Aorta (tissue), 5 donors: ENCODE measurements at places on chromosomes 3 and 15. TPM values are rescaled to one million over a fixed set of nuclear protein-coding genes. Genes with fewer than 3 reads are reported as not detected.

HHLA2 gene
- not detected for total RNA-seq

RAD51 gene
- total RNA-seq, result 0.87 TPM

BUB1B gene
- 5.0 TPM for total RNA-seq

ATP10A gene
- total RNA-seq, result 19.9 TPM

DNA sequence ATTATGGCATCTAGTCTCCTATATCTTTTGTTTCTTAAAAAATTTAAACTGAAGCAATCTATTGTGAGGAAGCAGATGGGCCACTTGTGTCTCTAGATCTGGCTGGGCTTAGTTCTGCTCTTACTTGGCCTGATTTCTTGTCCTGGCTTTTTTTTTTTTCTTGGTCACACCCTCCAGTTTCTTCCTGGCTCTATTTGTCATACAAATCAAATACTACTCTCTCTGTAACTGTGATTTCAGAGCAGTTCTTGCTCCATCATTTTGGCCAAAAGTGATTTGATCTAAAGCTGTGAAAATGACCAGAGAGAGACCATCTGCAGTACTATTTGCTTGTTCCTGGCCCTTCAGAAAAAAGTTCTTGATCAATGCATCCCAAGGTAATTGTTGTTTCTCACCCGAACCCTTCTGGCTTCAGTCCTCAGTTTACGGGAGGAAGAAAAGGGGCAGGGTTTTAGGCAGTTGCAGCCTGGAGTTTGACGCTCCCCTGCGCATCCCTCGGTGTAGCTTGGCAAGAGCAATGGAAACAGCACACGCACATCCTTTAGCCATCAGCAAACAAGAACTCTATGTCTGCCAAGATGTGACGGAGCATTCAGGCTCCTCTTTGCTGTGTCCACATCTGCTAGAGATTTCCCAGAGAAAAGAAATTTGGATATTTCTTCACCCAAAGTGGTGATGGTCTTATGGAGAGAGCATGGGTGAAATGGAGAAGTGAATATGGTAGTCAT, 31.6 kb downstream of the CHST2 start:
- DNase-seq, result no peak

GRCh38 chr15:88907111-88907510, 6.1 kb downstream of the MFGE8 start:
- no peak for DNase-seq

GRCh38 chr3:135454890-135455289, 510.6 kb upstream of the PPP2R3A start:
- DNase-seq, result no peak

DNAH1 gene
- 24.1 TPM for total RNA-seq

GRCh38 chr3:188605231-188605630, 451.3 kb downstream of the LPP start:
- DNase-seq, result no peak

DNA sequence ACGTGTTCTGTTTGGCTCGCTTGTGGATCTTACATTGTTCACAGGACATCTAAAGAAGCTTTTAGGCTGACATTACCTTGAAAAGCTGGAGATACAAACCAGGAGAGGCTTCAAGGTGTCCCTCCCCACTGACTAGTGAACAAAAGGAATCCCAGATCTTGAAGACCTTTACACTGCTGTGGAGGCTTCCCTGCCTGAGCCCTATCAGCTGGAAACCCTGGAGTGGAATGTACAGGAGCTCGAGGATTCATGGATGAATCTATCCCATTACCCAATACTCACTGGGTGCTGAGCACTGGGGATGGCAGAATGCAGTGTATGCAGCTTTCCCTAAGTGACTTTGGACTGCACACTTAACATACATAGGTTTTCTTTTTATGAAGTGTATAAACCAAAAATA, 82.3 kb upstream of the MFGE8 start:
- no peak for DNase-seq

DNA sequence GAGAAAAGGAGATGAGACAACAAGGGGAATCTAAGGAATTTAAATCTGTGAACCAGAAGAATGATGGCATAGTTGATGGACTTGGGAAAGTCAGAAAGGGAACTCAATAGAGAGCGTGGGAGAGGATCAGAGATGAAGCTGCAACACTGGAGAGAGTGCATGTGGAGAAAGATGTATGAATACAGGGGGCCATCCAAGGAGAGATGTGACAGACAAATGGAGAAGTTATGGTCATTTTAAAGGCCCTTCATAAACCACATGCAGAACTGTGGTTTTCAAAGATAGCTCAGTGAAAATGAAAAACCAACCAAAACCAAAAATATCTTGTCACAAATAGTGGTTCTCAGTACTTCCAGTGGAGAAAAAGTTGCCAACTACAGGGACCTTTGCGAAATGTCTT, 265.2 kb downstream of the SUCLG2 start:
- DNase-seq, result no peak

GRCh38 chr3:42663581-42664437, 10.3 kb downstream of the ZBTB47 start:
- peak; percentile 48 for DNase-seq

DNA sequence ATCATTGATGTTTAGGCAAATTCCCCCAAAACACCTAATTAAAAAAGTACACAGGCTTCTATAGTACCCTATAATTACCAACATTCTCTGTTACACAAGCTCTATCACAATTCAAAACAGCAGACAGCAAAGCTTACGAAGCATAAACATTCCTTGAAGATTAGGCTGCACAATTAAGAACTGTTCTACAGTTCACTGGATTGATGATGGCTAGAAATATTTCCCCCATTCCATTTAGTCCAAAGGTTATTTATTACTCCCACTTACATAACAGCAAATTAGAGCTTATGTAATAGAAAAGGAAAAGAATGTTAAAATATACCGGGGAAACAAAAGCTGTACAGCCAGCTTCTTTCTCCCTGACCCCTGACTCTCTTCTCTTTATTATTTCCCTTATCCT, 49.3 kb downstream of the UACA start:
- DNase-seq, result no peak

- DNase-seq, result no peak
Observed at GRCh38 chr3:136728918-136729317, 23.3 kb downstream of the STAG1 start.

GRCh38 chr3:139439278-139439677, 37.0 kb downstream of the RBP2 start:
- DNase-seq, result no peak

TBC1D21 gene
- total RNA-seq, result not detected

DNA sequence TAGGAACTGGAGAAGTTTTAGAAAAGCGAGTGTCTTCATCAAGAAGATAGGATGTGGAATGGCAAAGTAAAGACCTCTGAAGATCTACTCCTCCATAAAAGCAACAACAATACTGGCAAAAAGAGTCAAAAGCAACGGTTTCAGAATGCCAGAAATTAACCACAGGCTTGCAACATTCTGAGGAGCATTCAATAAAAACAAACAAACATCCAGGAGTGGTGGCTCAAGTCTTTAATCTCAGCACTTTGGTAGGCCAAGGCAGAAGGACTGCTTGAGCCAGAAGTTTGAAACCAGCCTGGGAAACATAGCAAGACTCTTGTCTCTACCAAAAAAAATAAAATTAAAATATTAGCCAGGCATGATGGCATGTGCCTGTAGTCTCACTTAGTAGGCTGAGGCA, 143.2 kb upstream of the HACD2 start:
- no peak for DNase-seq

DNA sequence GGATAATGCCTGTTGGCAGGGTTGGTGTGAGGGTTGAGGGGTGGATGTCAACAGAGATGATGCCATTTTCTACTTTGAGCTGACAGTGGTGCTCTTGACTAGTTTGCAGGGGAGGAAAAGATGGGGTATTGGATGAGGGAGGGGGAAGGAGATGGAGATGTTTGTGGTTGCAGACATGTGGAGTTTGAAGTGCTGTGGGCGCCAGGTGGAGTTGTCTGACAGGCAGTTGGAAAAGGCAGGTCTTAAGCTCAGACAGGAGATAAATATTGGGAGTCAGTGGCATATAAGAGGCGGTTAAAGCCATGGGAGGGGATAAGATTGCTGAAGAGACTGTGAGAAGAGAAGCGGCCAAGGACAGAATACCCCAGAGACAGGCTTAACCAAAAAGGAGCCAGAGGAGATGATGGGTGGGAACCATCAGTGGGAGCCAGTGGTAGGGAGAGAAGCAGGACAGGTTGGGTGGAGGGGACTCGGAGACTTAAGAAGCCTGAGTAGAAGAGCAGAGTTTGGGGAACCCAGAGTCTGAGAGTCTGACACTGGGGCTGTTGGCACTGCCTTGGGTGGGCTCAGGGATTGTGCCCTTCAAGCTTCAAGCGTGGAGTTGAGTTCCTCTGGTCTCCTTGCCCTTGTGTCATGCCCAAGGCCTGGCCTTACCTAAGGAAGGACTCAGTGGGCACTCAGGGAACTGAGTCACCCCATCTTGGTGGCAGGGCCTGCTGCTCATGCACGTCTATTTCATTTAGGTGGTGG, 13.9 kb downstream of the COPG1 start:
- DNase-seq, result no peak

- DNase-seq, result no peak
Observed at GRCh38 chr3:123464211-123464610, 15.3 kb upstream of the ADCY5 start.

GUCA1C gene
- total RNA-seq, result not detected

UBE2E2 gene
- 39.3 TPM for total RNA-seq

GRCh38 chr3:127666676-127667075, 6.1 kb upstream of the ABTB1 start:
- peak; percentile 41 for DNase-seq

GRCh38 chr3:32083702-32084270, 22.6 kb upstream of the GPD1L start:
- no peak for DNase-seq

DNA sequence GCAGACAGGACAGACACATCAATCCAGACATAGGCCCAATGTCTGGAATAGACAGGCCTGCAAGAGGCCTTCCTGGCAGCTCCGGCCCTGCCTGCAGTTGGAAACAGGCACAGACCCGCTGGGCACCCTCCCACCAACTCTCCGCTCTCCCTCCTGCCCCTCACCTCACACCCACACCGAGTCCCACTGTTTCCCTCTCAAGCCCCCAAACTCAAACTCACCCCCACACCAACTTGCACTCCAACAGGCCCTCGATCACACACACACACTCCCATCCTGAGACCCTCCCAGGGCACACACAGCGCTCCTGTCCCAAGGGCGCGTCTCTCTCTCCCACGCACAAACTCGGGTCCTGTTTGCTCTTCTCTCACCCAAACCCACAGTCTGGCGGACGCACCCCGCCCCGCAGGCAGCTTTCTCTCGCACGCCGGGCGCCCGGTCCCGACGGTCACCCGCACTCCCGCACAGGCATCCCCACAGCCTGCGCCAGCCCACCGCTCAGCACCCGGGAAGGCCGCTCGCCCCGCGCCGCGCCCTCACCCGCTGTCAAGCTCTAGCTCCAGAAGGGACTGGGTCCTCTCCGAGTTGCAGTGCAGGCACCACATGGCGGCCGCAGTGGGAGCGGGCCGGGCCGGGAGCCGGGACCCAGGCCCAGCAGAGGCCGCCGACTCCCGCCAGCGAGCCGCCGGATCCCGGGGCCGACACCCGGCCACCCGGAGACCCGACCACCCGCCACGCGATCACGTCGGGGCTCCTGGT, 106.2 kb downstream of the IQSEC1 start:
- peak; percentile 84 for DNase-seq

DNA sequence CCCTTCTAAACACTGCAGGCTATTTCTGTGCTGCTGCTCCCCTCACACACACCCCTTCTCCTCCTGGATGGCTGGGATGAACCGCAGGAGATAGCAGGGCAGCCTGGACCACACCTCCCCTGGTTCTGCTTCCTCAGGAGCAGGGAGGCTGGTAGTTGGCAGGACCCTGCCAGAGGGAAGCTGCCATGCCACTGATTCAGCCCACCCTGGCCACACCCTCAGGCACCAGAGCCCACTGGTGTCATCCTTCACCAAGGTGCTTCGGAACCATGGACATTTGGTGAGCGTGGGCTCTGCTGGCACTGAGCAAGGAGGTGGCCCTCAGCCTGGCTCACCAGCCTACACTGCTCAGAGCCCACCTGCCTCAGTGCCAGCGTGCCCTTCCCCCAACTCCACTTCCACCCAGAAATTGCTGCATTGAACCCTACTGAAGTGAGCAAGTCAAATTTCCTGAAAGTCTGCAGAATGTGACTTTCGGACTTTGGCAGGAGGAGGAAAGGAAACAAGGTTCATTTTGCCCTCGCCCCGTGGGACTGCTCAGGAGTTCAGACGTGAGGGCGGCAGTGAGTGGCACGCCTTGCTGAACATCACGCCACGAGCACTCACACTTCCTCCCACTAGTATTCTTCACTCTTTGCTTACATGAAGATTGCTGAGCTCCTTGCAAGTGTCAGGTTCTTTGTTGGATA, 26.3 kb downstream of the BMF start:
- no peak for DNase-seq

TSEN2 gene
- 14.7 TPM for total RNA-seq

- no peak for DNase-seq
Observed at GRCh38 chr15:100048736-100049135, 293.0 kb downstream of the ADAMTS17 start.

- DNase-seq, result no peak
Observed at GRCh38 chr15:68921926-68922325, 8.4 kb upstream of the SPESP1 start.

DNA sequence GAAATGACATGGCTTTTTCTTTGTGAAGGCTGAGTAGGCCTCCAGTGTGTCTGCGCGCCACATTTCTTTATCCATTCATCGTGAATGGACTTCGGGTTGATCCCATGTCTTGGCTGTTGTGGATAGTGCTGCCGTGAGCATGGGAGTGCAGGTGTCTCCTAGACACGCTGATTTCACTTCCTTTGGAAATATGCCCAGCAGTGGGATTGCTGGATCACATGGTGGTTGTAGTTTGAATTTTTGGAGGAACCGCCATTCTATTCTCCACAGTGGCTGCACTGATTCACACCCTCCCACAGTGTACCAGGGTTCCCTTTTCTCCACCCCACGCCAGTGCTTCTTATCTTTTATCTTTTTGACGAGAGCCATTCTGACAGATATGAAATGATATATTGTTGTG, 171.7 kb downstream of the NSMCE3 start:
- DNase-seq, result peak; percentile 3

DNA sequence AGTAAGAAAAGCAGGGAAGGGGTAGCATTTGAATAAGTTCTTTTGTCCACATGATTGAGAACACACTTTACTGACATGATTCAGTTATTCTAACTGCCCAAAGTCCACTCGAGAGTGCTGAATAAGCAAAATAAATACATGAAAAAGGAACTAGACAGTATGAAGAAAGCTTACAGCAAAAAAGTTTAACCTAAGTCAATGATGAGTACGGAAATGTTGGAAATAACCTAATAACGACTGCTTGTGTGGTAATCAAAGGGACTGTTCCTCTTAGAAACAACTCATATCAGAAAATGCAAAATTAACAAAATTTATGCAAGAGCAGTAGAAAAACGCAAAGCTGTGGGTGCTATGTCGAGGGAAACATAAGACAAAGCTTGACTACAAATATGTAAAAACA, 36.6 kb downstream of the DMXL2 start:
- DNase-seq, result no peak

- DNase-seq, result no peak
Observed at GRCh38 chr3:184591789-184592188, 30.2 kb downstream of the EPHB3 start.

GOLGA8J gene
- not detected for total RNA-seq

- no peak for DNase-seq
Observed at GRCh38 chr3:139130390-139131140, 85.9 kb upstream of the PRR23C start.
